Activated CD4-positive, alpha-beta T cell treated with anti-CD3 and anti-CD28 coated beads, Interleukin-2, amount 10 ng/mL, durations not matched to agents 7 days and 5 days (primary cell): ENCODE measurements at places on chromosomes 5 and 9. TPM values are rescaled to one million over a fixed set of nuclear protein-coding genes. Genes with fewer than 3 reads are reported as not detected.

The DBH gene
- total RNA-seq: not detected

The NTRK2 gene
- 1.8 TPM for total RNA-seq

GRCh38 chr5:36389245-36389644, 87.5 kb upstream of the RANBP3L start:
- DNase-seq: no peak
- no peak overlapping the region for H3K27ac ChIP-seq
- H3K36me3 ChIP-seq: no peaks in the 10 kb centered on the region
- H3K4me1 ChIP-seq: peaks cover 4% of the 10 kb centered on the region

DNA sequence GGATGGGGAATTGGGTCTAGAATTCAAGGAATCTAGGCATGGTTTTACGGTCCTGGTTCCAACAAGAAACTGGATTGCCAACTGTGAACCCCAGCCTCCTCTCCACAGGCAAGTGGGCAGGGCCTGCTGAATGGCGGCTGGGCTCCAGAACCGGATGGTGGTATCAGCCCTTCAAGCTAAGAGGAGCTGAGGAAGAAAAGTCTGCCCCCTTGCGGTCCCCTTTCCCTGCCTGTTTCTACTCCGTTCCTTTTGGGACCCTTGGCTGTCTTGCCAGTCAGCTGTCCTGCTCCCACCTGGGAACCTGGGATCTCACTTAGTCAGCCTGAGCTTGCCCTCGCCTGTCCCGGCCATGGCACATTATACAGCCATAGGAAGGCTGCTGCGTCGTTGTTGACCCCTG, 234.4 kb upstream of the DAPK1 start:
- H3K4me3 ChIP-seq: no peak overlapping the region
- no peak overlapping the region for H3K27ac ChIP-seq
- no peaks in the 10 kb centered on the region for H3K4me1 ChIP-seq
- H3K27me3 ChIP-seq: no peaks in the 10 kb centered on the region
- H3K36me3 ChIP-seq: no peaks in the 10 kb centered on the region
- no peak for DNase-seq

GRCh38 chr9:122420315-122420714, 49.5 kb downstream of the PTGS1 start:
- H3K27ac ChIP-seq: no peak overlapping the region
- H3K27me3 ChIP-seq: peaks cover 14% of the 10 kb centered on the region
- H3K36me3 ChIP-seq: no peaks in the 10 kb centered on the region
- H3K4me3 ChIP-seq: no peak overlapping the region
- no peak for DNase-seq

- H3K4me3 ChIP-seq: no peak overlapping the region
- peak overlapping the region; percentile 66 for H3K27ac ChIP-seq
- peaks cover 58% of the 10 kb centered on the region for H3K4me1 ChIP-seq
- no peak for DNase-seq
- peaks cover 12% of the 10 kb centered on the region for H3K36me3 ChIP-seq
- H3K27me3 ChIP-seq: no peaks in the 10 kb centered on the region
Observed at GRCh38 chr5:142106061-142106460, 2.5 kb upstream of the NDFIP1 start.

- H3K36me3 ChIP-seq: no peaks in the 10 kb centered on the region
- H3K4me1 ChIP-seq: peaks cover 8% of the 10 kb centered on the region
- H3K27ac ChIP-seq: no peak overlapping the region
- no peaks in the 10 kb centered on the region for H3K27me3 ChIP-seq
- DNase-seq: no peak
- no peak overlapping the region for H3K4me3 ChIP-seq
Observed at GRCh38 chr5:172860520-172861443, 26.7 kb downstream of the ERGIC1 start.
